ENCODE measurements at places on chromosomes 12 and 14. TPM values are rescaled to one million over a fixed set of nuclear protein-coding genes. Genes with fewer than 3 reads are reported as not detected.

Gene PPP4R4
- total RNA-seq, result 24.3 TPM

DNA sequence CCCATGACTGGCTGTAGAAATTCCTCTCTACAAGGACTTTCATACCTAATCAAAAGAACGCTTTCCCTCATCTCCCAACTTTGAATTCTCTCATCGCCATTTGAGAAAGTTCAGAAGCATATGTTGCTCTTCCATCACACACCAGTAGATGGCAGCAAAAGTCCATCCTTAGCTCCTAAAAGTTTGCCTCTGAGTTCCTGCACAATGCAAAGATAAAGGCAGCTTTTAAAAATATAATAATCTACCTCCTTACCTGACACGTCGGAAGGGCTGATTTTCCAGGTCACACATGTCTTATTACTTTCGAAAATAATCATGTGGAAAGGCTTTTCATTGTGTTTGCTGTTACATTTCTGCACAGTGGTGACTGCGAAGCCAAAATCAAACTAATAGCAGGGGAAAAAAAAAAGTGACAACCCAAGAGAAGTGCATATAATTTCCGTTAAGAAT, 456.7 kb upstream of the SEL1L start:
- H3K36me3 ChIP-seq, result no peaks in the 10 kb centered on the region
- DNase-seq, result peak; percentile 70
- H3K4me1 ChIP-seq, result no peaks in the 10 kb centered on the region
- H3K27ac ChIP-seq, result no peak overlapping the region
- H3K27me3 ChIP-seq, result no peaks in the 10 kb centered on the region

GRCh38 chr14:33792009-33792719, 158.7 kb downstream of the EGLN3 start:
- no peak overlapping the region for H3K27ac ChIP-seq
- no peaks in the 10 kb centered on the region for H3K27me3 ChIP-seq
- no peaks in the 10 kb centered on the region for H3K36me3 ChIP-seq
- H3K4me1 ChIP-seq, result peaks cover 11% of the 10 kb centered on the region

DNA sequence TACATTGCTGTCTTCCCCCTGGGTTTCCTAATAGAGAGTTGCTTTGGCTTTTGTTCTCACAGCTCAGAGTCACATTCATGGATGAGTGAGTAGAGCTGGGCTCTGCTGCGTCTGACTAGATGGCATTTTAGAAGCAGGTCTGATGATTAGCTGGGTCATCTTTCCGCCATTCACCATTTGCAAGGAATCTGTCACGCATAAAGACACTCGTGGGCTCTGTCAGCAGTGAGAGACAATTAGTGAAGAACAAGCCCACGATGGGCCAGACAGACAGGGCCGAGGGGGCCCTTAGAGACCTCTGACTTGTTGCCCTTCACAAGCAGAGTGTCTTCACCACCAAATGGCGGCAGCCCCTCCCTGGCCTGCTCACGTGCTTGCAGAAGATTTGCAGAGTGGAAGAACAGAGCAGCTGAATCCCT, 175.0 kb downstream of the CRADD start:
- no peak overlapping the region for H3K4me3 ChIP-seq
- H3K27ac ChIP-seq, result no peak overlapping the region
- H3K27me3 ChIP-seq, result no peaks in the 10 kb centered on the region
- H3K4me1 ChIP-seq, result no peaks in the 10 kb centered on the region
- no peaks in the 10 kb centered on the region for H3K36me3 ChIP-seq
- DNase-seq, result no peak

- no peak overlapping the region for H3K27ac ChIP-seq
- no peaks in the 10 kb centered on the region for H3K4me1 ChIP-seq
- DNase-seq, result no peak
- H3K36me3 ChIP-seq, result no peaks in the 10 kb centered on the region
Measured at GRCh38 chr14:84532016-84532415, 997.9 kb upstream of the FLRT2 start.

DNA sequence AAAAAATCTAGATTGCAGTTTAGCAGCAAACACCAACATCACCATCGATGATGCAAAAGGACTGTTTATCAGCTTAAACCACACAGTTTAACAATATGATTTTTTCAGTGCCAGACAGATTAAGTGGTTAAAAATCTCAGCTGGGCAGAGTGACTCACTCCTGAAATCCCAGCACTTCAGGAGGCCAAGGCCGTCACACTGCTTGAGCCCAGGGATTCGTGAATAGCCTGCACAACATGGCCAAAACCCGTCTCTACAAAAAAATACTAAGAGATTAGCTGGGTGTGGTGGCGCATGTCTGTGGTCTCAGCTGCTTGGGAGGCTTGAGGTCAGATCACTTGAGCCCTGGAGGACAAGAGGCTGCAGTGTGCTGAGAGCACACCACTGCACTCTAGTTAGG, 8.9 kb downstream of the RSRC2 start:
- H3K4me1 ChIP-seq, result peaks cover 8% of the 10 kb centered on the region
- H3K27ac ChIP-seq, result no peak overlapping the region
- no peaks in the 10 kb centered on the region for H3K27me3 ChIP-seq
- H3K4me3 ChIP-seq, result no peak overlapping the region
- H3K36me3 ChIP-seq, result no peaks in the 10 kb centered on the region

- H3K4me1 ChIP-seq, result no peaks in the 10 kb centered on the region
- H3K36me3 ChIP-seq, result no peaks in the 10 kb centered on the region
- H3K4me3 ChIP-seq, result no peak overlapping the region
- DNase-seq, result no peak
Measured at GRCh38 chr12:125282921-125283320, 217.7 kb downstream of the AACS start.

All from testis (tissue), 5 donors.